ENCODE measurements at places on chromosomes 5 and 9.

DNA sequence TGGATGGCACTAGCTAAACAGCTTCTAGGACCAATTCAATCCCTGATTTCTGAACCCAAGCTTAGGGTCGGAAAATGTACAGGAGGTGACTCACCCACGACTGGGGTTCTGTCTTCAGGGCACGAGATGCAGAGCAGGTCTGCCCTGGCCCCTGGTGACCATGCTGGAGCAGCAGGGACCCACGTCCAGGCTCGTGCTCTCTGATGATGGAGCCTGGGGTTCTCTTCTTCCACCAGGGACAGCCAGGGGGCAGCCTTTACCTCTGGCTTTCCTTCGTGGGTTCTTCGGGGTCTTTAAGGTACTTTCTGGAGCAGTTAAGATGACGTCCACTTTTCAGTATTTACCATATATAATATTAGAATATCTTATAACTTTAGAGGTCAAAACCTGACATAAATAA, 2.1 kb downstream of the CFAP77 start:
- DNase-seq: peak; percentile 19

DNA sequence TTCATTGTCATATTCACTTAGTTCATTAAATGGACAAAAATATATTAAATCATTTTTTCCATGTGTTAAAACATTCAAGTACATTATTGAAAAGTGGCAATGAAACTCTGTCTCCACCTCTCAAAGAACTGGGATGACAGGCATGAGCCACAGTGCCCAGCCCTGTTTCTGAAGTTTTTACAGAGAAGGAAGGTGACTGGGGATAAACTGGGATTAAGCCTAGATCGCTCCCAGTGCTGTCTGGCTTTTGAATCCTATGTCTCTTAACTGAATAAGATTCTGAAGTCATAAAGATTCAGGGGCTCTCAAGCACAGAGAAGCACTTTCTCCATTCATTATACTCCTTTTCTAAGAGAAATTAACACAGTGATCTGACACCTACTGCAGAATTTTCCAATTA, 88.3 kb downstream of the SLC38A9 start:
- DNase-seq: no peak

DNA sequence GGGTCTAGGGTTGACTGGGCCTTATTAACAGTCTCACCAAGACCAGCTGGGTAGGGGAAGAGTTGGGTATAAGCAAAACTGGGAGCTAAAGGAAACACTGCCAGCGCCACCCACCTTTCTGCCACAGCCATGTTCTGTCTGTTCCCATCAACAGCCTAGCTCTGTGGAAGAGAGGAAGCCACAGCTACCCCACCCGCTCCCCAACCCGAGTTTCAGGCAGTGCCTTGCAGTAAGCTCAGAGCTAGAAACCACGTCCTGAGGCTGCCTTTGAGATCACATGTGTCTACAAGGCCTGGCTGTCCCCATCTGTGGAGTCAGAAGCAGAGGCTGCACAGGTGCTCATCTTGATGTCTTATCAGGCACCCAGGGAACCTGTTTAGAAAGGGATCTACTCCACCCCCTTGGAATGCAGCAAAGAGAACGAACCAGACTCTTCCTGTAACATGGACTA, 15.3 kb downstream of the HNRNPH1 start:
- DNase-seq: no peak

GRCh38 chr5:170365011-170365410, 24.2 kb downstream of the KCNMB1 start:
- DNase-seq: no peak

DNA sequence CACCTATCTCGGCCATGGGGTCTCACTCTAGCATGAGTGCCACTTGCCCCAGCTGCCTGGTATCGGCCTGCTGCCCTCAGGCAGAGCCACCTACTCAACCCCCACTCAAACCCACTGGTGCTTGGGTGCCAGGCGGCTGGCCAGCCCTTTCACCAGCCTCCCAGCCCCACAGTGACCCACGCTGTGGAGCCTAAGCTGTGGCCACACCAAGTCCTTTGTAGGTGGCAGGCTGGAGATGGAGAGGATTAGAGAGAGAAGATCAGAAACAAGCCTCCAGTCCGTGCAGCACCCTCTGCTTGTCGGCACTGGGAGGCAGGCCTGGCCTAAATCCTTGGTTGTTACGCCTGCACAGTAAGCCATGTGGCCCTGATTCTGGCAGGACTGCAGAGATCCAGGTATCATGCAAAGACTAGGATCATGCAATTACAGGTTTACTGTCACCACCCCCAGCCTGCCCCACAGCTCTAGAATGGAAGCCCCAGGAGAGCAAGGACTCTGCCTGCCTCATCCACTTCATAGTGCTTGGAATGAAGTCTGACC, 171.7 kb downstream of the COL23A1 start:
- no peak for DNase-seq

DNA sequence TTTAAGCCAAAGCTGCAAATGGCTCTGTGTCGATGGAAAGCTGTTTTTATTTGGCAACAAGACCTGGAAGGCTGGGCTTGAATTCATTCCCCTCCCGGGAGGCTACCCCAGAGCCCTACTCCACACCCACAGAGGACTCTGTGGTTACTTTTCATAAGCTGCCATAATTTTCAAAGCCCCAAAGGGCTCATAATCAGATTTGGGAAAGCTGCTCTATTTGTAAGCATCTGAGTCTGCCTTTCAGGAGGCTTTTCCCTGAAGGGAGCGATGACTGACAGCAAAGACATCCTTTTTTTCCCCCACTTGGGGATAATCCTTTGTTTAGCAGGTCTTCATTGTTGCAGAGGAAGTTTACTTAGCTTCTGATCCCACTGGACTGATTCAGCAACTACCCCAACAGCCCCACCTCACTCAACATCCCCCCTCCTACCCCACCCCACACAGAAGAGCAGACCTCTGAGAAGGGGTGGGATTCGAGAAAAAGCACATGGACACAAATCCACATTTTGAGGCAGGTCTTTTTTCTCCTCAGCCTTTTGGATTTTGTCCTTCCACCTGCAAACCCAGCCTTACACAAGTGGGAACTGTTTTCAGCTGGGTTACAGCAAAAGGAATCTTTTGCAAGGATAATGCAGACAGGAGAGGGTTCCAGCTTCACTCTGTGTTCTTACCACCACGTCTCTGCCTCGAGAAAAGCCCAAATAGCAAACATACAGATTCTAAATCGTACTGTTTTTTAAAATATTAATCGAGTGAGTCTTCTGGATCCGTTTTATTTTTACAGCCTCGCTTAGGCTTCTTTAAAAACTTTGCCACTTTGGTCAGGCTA, 244.4 kb upstream of the TUT7 start:
- DNase-seq: no peak

DNA sequence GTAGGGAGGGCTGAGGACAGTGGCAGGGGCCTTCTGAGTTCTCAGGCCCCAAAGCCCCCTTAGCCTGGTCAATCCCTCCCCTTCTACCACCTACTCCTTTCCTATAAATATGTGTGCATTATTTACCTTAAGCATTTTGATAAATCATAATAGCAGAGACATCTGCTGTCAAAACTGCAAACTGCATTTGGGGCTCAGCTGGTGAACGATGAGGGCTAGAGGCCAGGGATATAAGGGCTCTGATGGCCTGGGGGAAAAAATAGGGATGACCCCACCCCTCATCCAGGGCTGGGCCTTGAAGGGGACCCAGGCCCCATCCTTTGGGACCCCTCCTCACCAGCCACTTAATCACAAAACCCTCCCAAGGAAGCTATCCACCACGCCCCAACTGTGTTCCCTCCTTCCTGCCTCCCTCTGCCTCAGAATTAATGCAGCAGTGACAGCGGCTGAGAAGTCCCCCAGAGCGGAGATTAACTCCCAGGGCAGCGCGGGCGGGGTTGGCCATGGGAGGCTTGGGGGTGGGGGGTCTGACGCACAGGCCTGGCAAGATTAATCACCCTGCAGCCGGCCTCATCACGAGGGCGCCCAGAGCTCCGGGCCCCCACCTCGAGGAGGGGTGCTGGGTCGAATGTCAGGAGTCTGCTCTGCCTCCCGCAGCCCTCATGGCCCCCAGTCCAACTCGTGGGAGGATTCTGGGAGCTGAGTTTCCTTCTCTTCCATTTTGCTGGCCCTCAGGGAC, 42.1 kb downstream of the CXXC5 start:
- DNase-seq: peak; percentile 69

GRCh38 chr5:55305345-55305744, 2.1 kb downstream of the DHX29 start:
- no peak for DNase-seq

- DNase-seq: no peak
These were observed 16.7 kb downstream of the MRRF start for GRCh38 chr9:122281368-122281767.

GRCh38 chr9:78970375-78970774, 601.4 kb upstream of the TLE4 start:
- DNase-seq: no peak

DNA sequence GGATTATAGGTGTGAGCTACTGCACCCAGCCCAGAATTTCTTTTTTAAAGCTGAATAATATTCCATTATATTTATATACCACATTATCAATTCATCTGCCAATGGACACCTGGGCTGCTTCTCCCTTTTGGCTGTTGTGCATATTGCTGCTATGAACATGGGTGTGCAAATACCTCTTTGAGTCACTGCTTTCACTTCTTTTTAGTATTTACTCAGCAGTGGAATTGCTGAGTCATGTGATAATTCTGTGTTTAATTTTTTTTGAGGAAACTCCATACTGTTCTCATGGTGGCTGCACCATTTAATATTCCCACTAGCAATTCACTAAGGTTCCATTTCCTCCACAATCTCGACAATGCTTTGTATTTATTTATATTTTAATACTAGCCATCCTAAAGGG, 36.1 kb upstream of the KIF4B start:
- no peak for DNase-seq

- no peak for DNase-seq
These were observed 11.5 kb upstream of the SLC35D2 start for GRCh38 chr9:96394832-96395496.

- no peak for DNase-seq
These were observed 340.3 kb downstream of the CWC27 start for GRCh38 chr5:65108786-65109743.

DNA sequence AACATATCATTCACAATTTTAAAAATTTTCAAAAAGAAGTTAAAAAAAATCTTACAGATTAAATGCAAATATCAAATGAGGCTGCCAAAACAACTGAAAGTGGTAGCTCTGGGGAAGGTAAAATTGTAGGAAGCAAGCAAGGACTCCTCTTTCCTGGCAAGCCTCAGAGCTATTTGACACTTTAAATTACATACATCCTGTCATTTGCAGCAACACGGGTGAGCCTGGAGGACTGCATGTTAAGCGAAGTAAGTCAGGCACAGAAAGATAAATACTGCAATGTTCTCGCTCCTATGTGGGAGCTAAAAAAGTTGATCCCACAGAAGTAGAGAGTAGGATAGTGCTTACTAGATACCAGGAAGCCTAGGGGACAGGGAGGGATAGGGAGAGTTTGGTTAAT, 58.0 kb downstream of the LPAR1 start:
- no peak for DNase-seq

DNA sequence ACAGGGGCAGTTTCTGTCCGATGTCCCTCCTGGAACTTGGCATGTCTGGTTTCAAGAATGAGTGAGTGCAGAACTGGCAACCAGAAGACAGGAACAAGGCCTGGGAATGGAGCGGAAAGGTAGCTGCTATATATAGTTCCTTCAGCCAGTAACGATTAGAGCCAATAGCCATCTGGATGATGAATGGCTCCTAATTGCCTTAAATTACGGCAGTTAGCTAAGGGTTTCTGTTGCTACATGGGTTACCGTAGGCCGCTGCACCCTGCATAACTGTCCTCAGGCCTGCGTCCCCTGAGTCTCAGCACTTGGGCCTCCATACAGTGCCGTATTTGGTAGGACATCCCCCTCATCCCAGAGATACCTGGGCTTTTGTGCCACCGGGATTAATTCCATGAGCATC, 29.4 kb downstream of the WWC1 start:
- DNase-seq: no peak

- DNase-seq: no peak
These were observed 548.1 kb upstream of the C9orf72 start for GRCh38 chr9:28121366-28121765.

- DNase-seq: no peak
These were observed 115.8 kb downstream of the EFNA5 start for GRCh38 chr5:107554776-107555424.

DNA sequence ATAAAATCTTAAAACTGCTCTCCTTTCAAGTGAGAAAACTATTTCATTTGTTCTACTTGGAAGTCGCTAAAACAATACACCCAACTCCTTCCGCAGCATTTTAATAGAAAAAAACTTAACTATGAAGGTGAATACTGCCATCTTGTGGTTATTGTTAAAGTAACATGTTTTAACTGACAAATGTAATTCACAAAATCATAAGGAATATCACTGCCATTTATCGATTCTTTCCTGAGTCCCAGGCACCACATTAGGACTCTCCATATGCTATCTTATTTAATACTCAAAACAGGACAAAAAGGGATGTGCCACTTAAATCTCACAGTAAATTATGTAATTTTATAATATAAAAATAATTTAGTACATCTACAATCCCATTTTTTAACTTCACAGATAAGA, 130.5 kb upstream of the ITGA1 start:
- DNase-seq: peak; percentile 69

DNA sequence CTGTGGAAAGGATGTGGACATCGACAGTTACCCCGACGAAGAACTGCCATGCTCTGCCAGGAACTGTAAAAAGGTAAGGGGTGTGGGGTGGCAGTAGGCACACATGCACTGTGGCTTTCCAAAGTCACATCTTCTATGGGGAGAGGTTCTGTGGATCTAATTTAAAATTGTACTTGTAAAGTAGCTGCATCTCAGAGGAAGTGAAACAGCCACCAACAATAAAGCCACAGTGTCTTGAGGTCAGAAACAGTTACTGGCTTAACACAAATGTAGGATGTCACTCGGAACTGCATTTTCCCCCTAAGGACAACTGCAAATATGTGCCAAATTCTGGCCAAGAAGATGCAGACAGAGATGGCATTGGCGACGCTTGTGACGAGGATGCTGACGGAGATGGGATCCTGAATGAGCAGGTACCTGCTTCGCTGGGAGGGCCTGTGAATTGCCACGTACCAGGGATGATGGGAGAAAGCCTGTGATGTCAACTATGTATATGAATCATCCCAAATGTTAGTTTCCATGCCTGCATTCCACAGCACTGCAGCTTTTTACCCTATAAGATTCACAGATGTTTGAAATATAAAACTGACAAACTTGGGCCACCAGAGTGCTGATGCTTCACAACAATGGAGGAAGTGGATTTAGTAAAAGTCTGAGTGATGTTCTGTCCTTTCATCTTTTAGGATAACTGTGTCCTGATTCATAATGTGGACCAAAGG, 35.3 kb downstream of the THBS4 start:
- no peak for DNase-seq

- no peak for DNase-seq
These were observed 533 bp downstream of the DCANP1 start for GRCh38 chr5:135446615-135447014.
